Hippocampal formation (tissue), 2 donors: ENCODE measurements at places on chromosomes 7 and 10.

DNA sequence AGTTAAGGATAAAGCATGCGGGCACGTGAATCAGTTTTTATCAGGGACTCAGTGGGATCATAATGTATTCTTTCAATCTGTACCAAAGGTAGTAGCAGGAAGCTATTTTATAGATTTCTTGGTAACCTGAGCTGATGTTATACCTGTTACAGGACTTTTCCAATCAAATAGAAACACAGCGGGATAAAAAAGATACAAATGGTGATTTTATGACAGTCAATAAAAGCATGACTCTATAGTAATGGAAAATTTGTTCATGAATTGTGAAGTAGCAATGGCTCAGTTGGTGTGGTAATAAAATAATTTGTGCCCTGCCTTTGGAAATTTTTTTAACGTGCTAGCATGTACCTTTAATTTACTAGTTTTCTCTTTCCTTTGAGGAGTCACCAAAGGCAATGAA is 300.7 kb upstream of the CELF2 start:
- no peak for DNase-seq

DNA sequence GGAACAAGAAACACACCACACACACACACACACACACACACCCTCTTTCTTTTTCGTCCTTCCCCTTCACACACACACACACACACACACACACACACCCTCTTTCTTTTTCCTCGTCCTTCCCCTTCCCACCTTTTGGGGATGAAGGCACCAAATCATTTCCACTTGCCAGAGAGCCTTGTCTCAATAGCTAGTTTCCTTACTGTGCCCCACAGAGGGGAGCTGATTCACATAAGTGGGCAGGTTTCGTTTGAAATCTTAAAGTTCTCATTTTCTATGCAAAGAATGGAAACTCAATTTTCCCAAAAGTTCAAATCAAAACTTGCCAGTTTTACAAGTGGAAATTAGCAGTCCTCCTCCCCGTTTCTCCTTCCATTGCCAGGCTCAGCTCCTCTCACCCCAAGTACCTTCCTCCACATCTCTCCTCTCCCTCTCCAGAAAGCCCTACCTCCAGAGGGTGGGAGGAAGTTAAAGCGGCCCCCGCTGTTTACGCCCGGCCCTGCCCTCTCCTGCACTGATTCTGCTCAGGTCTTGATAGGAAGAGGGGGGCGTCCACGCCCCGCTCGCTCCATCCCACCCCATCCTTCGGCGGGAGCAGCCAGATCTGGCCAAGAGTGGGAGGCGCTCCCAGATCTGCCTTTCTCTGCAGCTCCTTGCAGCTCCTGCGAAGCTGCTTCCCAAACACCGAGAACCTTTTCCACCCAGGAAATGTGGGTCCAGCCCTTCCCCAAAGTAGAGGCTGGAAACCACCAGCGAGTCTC is 1.3 kb downstream of the CTTNBP2 start:
- DNase-seq: peak; percentile 49

DNA sequence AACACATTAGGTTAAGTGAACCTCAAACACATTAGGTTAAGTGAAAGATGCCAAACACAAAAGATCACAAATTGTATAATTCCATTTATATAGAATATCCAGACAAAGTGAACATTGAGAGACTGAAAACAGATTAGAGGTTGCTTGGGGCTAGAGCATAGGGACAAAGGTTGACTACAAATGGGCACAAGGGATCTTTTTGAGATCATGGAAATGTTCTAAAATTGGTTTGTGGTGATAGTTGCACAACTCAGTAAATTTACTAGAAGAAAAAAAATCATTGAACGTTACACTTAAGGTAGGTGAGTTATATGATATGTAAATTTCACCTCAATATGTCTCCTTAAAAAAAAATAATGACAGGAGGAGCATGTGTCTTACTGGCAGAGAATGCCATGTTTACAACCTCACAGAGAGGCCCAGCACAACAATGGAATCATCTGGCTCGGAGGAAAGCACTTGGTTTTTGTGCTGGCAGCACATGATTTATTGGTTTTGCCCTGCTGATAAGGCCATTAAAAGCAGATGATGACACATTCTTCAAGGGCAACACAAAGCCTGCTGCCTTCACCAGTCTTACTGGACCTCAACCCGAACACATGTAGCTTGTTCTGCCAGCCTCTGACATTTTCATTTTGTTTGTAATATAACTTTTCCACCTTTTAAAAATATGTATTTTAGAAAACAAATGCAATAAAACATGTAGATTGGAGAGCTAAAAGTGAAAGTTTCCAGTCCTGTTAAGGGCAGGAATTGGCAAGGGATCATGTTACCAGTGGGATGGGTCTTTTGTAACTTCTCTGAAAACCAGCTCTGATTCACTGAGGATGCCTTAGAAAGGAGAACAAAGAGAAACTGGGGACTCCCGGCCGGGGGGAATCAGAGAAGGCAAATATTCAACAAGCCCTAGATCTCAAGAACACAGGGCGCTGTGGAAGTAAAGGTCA is 11.9 kb upstream of the LMOD2 start:
- no peak for DNase-seq

DNA sequence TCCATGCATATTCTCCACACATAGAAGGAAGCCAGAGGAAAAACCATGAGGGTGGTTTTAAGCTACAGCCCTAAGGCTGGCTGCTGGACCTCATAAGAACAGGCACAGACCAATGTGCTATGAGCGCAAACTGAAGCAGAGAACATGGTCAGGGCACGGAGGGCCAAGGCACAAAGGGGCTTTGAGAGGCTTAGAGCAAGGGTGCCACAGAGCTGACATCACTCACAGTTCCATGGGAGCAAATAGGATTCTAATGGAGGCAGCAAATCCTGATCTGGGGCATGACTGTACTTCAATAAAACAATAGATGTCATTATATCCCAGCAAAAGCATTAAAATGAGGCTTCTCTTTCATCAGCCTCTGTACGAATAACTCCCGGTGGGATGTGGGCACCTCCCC is 162.4 kb downstream of the COBL start:
- peak; percentile 93 for DNase-seq

DNA sequence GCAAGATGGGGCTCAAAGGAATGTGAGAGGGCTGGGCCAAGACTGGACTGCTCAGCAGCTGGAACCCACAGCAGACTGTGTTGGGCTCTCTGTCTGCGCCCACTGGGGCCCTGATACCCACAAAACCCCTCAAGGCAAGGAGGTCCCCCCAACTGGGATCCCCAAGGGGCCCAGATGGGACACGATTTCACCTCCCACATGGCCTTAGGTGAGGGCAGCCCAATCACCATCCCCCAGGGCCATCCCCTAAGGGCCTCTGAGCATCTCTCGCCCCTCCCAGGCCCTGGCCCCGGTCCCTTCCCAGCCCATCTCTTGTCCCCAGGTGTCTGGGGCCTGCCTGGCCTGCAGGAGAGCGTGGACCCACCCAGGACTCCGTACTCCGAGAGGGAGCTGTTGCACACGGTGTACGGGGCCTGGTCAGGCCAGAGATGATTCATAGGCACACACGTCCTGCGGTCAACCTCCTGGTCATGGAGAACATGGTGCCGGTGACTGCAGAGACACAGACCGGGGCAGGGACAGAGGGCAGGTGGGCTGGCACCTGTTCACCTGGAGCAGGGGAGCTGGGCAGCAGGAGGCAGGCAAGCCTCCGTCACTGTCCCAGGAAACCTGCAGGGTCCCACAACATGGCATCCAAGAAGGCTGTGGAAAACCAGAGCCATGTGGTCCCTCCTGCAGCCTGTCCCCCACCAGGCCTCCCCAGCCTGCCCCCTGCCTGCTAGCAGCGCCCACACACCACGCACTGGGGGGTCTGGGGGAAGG is 21.6 kb downstream of the OGDHL start:
- DNase-seq: no peak

- DNase-seq: no peak
Measured at GRCh38 chr10:33579996-33580395, 245.5 kb upstream of the NRP1 start.

- no peak for DNase-seq
Measured at GRCh38 chr10:117421985-117422384, 46.7 kb upstream of the PDZD8 start.

- DNase-seq: no peak
Measured at GRCh38 chr7:85508642-85509410, 322.0 kb upstream of the SEMA3D start.

DNA sequence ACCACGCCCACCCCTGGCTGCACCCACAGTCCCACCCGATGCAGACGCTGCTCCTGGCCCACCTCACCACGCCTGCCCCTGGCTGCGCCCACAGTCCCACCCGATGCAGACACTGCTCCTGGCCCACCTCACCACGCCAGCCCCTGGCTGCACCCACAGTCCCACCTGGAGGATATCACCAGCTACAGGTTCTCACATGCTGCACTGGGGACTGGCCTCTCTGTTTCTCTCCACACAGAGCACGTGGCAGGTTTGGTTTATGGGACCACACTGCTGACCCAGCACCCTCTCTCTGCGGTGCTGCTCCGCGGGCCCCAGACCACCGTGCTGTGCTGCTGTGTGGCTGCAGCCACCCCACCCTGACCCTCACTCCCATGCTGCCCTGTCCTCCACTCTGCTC is 120.9 kb downstream of the VIPR2 start:
- no peak for DNase-seq

DNA sequence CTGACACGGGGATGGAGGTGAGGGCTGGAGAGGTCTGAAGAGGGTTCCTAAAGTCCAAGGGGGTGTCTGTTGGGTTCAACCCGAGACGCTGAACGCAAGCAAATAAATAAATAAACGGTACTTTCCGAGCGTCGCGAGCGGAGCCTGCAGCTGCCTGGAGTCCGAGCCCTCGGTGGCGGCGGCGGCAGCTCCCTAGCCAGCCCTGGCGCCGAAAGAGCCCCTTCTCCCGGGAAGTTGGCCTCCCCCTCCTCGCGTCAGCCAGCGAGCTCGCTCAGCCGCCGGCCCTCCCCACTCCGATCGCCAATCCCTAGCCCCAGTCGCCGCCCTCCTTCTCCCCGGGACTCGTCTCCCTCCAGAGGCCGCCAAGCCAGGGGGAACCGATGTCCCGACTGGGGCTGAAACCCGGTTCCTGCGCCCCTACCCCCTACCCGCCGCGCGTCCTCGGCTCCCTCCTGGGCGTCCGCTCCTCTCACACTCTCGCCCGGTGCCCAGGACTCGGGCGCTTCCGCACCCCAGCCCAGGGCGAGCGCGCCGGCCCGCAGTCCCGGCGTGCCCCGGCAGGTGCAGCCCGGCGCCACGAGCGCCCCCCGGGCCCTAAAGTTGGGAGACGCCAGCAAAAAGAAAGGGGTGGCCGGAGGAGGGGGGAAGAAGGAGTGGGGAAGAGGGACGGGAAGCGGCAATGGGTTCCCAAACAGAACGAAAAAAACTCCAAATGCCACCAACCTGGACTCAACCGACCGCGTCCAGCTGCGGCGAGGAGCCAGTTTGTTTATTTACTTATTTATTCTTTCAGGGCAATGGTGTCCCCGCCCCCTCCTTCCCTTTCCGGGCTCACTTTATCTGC is at the start of gene GFRA1:
Gene GFRA1, minus strand, starts transcription at position 767 of the 844 bp plus-strand sequence. CDS start 1,177 bp downstream, outside the sequence.
- DNase-seq: no peak

DNA sequence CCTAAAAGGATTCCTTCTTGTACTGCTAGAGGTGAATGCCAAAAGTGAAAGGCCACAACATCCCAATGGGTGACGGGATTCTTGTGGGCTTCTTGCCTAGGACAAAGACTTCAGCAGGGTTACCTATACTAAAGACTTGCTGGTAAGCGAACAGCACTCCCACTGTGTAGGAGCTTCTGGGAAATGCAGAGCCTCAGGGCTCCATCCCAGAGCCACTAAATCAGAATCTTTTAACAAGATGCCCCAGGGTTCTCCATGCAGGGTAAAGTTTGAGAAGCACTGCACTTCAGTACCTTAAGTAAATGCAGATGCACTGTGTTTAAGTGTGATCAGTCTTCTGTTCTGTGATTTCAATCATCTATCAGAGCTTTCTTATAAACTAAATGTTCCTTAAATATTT is 266.9 kb upstream of the KLF14 start:
- DNase-seq: no peak

DNA sequence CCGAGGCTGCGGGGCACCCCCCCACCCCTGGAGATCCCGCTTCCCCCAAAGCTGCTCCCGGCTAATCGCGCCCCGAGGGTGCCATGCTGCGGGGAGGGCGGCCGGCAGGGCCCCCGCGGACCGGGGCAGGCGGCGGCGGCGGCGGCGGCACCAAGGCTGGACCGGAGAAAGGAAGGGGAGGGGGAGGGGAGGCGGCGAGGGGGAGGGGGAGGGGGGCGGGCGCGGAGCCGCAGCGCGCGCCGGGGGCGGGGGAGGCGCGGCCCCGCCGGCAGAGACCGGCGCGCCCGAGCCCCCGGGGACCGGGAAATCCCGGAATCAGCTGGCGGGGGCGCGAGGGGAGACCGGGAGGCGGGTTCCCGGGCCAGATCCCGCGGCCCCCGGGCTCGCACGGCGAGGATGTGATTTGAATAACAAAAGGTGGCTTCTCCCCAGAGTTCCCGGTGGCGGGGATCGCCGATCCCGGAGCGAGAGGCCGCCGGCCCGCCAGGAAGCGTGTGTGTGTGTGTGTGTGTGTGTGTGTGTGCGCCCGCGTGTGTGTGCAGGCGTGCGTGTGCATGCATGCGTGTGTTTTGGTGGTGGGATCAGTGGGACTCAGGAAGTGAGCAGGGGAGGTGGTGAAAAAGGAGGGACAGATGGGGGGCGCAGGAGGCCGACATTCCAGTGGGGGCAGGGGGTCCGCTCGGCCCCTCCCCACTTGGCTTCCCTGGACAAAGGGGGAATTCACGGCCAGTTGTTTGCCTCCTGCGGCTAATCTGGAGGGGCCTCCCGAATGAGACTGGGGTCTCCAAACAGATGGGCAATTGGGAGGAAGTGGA is 99.5 kb downstream of the HIP1 start:
- no peak for DNase-seq

- DNase-seq: no peak
Measured at GRCh38 chr7:36048141-36048901, 104.7 kb upstream of the EEPD1 start.

GRCh38 chr7:25881317-25882037 is 270.5 kb upstream of the NFE2L3 start:
- no peak for DNase-seq

GRCh38 chr7:120725376-120726039 is 132.4 kb downstream of the TSPAN12 start:
- DNase-seq: peak; percentile 73

GRCh38 chr10:86899132-86899531 is 58.3 kb downstream of the MMRN2 start:
- DNase-seq: no peak

DNA sequence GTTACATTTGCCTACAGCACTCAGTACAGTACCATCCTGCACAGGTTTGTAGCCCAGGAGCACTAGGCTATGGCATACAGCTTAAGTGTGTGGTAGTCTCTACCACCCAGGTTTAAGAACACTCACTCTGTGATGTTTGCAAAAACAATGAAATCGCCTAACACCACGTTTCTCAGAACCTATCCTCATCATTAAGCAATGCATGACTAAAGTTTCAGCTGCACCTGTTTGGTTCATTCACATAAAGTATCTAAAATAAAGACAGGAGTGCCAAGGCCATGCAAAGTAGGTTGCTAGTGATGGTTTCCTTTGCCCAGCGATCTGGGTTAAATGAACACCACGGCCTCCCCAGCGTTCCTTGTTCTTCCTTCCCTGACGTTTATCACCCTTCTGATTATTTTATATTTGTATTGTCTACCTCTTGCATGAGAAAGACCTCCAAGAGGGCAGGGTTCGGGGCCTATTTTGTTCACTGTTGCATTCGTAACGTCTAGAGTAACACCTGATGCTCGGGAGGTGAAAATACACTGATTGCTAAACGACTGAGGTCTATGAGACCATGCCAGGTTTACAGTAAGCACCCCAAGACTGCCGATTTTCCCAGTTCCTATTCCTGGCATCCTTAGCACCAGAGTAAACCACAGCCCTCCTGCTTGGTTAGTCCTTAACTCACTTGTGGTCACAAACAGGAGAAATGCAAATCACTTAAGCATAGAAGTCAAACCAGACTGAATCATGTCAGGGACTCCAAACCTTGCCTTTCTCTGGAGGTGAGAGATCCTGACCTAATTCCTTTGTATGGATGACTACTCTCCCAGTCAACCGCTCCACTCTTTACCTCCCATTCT is 204.1 kb upstream of the NFE2L3 start:
- DNase-seq: no peak
